ENCODE measurements at places on chromosomes 7 and 10. TPM values are rescaled to one million over a fixed set of nuclear protein-coding genes. Genes with fewer than 3 reads are reported as not detected.

FBXO24 gene
- polyA plus RNA-seq: 1.5 TPM

EPC1 gene
- polyA plus RNA-seq: 19.3 TPM

OAT gene
- 203 TPM for polyA plus RNA-seq

OR2A25 gene
- not detected for polyA plus RNA-seq

Data from adrenal gland (tissue), 19 donors.